CD4-positive, alpha-beta T cell treated with Interleukin-6 at 100 ng/mL for 8 hours (primary cell): ENCODE measurements at places on chromosomes 3 and 15.

GRCh38 chr3:185046164-185046515, 106.7 kb downstream of the C3orf70 start:
- no peak for DNase-seq

GRCh38 chr3:109927726-109928125, 590.4 kb upstream of the DPPA4 start:
- DNase-seq, result no peak

GRCh38 chr3:48897460-48898376, 964 bp downstream of the SLC25A20 start:
- no peak for DNase-seq

DNA sequence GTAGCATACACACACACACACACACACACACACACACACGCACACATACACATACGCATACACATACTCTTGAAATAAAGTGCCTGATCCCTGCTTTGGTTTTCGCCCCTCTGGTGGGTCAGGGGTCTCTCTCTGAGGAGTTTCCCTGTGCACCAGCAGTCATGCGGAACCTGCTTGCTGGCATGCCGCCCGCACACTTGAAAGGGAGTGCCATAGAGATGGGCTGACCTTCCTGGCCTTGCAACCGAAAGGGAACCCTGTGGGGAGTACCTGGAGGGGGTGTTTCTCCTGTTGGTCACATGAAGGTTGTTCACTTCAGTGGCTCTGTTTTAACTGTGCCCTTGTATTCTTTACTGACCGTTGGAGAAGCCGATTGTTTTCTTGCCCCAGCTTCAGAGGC, 752.3 kb downstream of the NR2F2 start:
- DNase-seq, result no peak

DNA sequence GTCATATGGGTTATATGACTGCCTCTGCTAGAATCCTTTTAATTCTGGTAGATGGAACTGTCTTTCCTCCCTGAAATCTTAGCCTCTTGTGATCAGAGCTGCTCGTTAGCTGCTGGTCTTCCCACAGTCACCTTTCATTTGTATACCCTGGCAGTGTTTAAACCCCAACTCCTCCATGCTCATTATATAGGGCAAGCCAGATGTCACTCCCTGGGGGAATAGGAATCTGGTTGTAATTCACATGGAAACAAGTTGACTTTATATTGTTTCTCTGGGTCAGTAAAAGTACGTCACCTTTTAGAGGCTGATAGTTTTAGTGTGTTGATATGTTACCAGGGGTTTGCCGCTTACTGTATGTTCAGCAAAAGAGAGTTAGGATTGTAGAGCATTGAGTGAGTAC, 103.5 kb downstream of the ITPR1 start:
- no peak for DNase-seq

- no peak for DNase-seq
These were observed 122.4 kb downstream of the NECTIN3 start for GRCh38 chr3:111194048-111194447.

- no peak for DNase-seq
These were observed 7.1 kb downstream of the LRRK1 start for GRCh38 chr15:100926258-100926657.

- no peak for DNase-seq
These were observed 33.4 kb upstream of the RARRES1 start for GRCh38 chr3:158765518-158766205.

GRCh38 chr15:52005748-52006701, 13.0 kb upstream of the MAPK6 start:
- no peak for DNase-seq

DNA sequence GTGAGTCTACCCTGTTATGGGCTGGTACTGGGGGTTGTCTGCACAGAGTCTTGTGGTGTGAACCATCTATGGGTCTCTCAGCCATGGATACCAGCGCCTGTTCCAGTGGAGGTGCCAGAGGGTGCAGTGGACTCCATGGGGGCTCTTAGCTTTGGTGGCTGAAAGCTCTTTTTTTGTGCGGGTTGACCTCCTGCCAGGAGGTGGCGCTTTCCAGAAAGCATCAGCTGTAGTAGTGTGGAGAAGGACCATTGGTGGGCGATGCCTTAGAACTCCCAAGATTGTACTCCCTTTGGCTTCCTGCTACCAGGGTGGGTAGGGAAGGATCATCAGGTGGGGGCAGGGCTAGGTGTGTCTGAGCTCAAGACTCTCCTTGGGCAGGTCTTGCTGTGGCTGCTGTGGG, 602.6 kb downstream of the RSL24D1 start:
- no peak for DNase-seq

GRCh38 chr3:119715105-119715504, 12.3 kb downstream of the CFAP91 start:
- no peak for DNase-seq

DNA sequence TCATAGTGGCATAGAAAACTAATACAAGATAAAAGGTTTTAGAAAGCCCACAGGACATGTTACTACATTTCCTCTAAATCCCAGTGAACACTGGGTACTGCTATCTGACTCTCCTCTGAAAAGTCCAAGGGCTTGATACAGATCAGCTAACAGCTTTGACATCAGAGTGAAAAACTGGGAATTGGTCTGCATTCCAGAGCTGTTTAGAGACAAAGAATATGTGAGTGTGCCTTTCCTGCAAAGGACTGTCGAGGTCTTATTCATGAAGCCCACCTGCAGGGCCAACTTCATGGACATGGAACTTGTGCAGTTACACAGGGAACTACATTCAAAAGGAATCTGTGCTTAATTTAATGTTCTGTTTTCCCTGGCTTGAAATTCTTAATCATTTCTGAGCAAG, 5.2 kb upstream of the TMCO5A start:
- DNase-seq, result no peak

- DNase-seq, result peak; percentile 18
These were observed 928 bp downstream of the CEP97 start for GRCh38 chr3:101725194-101725889.

GRCh38 chr15:37691911-37692310, 242.5 kb upstream of the TMCO5A start:
- no peak for DNase-seq

DNA sequence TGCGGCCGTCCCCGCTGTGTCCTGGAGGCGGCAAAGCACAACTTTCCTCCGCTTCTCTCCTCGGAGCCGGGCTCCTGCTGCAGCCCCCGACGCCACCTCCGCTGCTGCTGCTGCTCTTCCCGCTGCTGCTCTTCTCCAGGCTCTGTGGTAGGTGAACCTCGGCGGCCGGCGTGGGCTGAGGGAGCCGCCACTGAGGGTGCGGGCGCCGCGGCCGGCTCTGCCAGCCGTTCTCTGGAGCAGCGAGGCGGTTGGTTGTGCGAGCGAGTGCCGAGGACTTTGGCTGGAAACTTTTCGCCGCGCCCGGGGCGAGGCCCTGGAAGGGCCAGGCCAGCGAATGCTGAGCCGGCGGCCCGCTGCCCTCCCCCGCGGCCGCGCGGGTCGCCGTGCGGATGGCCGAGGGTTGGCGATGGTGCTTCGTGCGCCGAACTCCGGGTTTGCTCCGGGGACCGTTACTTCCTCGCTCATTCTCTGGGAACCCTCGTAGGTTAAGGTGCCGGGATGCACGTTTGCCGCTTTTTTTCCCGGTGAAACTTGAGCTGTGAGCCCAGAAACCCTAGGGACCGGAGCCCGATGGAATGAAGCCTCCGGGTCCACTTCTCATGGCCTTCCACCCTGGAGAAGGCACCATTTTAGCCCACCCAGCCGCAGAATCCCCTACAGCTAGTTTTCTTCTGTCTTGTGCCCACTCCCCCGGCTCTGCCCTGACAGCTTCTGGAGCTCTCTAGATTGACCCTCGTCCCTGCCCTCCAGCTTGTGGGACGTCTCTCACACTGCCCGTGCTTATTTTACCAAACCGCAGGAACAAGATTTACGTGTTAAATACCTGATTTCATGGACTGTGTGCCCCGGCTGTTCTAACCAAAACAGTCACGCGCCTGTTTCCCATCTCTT, 660 bp downstream of the NECTIN3 start:
- no peak for DNase-seq

- DNase-seq, result no peak
These were observed 98.6 kb downstream of the RPL39L start for GRCh38 chr3:187040516-187041361.

DNA sequence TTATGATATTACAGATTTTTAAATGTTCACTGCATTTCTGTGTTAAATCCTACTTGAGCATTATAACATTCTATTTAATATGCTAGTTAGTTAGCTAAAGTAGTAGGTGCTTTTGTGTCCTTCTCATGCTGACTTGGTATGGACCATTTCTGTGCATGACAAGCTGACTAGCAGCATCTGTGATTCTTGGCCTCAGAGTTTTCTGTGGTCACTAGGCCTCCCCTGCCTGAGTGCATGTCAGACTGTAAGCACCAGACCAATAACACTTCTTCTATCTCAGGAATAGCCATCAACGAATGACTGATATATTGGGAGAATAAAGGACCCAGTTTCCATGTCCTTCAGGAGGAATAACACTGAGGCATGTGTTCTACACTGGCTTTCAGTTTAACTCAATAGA, 22.6 kb upstream of the SLC7A14 start:
- DNase-seq, result no peak

GRCh38 chr3:129610276-129610675, 3.8 kb upstream of the PLXND1 start:
- DNase-seq, result no peak

GRCh38 chr3:45640724-45641361, 46.3 kb downstream of the LIMD1 start:
- DNase-seq, result no peak

DNA sequence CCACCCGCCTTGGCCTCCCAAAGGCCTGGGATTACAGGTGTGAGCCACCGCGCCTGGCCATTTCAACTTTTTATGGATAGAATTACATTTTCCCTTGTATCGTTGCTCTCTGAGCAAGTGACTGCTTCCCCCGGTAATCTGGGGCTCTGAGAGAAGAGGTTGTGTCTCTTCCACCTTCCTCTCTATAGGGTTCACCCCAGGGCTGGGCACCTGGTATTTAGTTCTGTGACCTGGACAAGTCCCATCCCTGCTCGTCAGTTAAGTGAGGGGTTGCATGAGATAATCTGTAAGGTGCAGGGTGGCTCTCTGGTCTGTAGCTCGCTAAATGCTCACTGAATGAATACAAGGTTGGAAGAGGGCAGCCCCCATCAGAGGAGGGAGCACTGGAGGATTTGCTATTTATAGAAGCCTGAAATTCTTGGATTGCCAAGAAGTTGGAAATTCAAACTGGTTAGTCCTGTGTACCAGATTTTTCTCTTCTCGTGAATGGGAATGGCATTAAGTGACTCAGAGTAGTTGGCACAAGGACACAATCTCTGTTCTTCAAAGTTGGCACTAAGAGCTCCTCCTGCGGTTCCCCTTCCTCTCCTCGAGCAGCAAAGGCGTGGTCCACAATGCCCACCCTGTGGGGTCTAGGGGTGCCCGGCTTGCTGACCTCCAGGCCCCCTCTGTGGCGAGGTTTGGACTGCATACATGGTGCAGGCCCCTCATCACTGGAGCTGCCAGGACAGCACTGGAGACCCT, 68.1 kb upstream of the DLG1 start:
- DNase-seq, result no peak

DNA sequence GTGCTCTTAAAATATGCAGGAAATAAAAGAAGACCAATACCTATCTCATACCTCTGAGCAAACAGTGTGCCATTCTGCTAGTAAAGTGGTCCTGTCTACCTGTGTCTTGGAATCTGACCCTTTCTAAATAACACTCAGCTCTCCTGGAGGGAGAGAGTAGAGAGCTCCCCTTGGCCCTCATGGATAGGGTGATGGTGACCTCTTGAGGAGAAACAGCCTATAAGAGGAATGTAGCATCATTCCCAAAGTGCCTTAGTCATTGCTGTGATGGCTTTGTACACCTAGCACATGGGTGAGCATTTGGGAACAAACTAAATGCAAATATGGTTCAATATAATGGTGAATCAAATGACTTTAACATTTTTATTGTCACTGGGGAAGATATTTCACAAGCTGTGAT, 10.0 kb downstream of the SNTN start:
- DNase-seq, result no peak

DNA sequence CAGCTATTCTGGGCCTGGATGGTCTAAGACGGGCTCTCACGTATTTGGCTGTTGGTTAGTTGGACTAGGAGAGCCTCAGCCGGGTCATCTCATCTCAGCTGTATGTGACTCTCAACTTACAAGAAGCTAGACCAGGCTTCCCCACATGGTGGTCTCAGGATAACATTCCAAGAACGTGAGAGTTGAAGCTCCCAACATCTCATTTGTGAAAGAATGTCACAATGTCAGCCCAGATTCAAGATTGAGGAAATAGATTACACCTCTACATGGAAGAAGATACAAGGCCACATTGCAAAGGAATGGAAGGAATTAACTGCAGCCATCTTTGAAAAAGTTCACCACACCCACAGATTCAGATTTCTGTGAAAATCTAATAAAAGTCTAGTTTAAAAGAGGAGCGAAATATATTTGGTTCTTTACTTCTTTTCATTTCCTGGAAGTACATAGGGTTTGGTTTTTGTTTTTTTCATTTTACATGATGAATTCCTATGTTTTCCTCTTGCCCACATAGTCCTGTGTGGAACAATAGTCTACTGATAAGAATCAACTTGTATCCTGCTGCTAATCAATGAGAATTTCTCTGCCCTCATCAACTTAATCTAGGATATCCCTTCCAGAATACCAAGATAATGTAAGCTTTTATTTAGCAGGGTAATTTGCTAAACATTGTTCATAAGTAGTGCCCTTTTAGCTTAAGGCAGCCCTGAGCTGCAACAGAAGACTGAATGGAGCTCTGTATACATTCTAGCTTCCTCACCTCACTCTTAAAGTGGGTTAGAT, 116.5 kb downstream of the CMSS1 start:
- no peak for DNase-seq

GRCh38 chr3:51983578-51984268, 388 bp downstream of the ACY1 start:
- DNase-seq, result no peak

- DNase-seq, result no peak
These were observed 7.0 kb upstream of the OXTR start for GRCh38 chr3:8776406-8776805.

DNA sequence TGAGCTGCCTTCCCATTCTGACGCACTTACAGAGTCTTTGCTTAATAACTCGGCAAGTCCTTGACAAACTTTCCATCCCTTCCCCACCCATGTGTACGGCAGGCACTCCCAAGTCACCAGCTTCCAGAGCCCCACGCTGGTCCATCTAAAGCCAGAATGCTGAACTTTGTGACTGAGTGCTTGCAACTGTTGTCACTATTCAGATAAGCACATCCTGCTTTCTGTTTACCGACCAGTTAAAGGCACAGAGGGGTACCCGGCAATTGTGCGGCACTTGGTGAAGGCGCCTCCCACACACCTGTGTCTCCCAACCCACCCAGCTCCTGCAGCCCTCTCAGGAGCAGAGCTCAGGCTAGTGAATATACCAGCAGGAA, 430.6 kb downstream of the FOXP1 start:
- no peak for DNase-seq

GRCh38 chr3:58874795-58875194, 175.0 kb downstream of the CFAP20DC start:
- no peak for DNase-seq
